NCI-H1417 treated with DMSO at 0.1 percent for 48 hours (cell line): ENCODE measurements at places on chromosomes 2 and 18.
A peak's percentile ranks its signal among the peaks of the same experiment; 100 is the strongest.

- DNase-seq, result no peak
These were observed 646 bp downstream of the ALS2 start for GRCh38 chr2:201779901-201780673.

GRCh38 chr2:215668378-215668775, 232.5 kb upstream of the FN1 start:
- DNase-seq, result no peak

GRCh38 chr2:220552790-220553535, 925.5 kb downstream of the SLC4A3 start:
- no peak for DNase-seq

- DNase-seq, result peak; percentile 30
These were observed 2.9 kb upstream of the MAL start for GRCh38 chr2:95022309-95023221.

GRCh38 chr2:21317131-21317530, 193.4 kb downstream of the TDRD15 start:
- no peak for DNase-seq

- DNase-seq, result no peak
These were observed 100.0 kb upstream of the HDAC4 start for GRCh38 chr2:239500574-239501550.

DNA sequence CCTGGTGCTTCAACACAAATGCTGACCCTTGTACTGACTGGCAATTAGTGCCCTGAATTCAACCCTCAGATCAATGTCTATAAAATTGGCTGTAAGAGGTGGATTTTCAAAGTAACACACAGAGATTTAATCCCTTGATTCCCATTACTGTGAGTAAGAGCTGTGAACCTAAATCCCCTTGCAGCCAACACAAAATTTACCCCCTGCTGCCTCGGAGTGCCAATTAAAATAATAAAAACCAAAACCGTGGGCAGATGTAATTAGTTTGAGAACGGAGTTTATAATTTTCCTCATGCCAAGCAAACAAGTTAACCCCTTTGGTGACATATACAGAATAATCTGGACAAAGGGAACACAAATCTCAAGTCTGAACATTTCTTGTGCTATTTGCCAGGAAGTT, 55.8 kb upstream of the REV1 start:
- DNase-seq, result peak; percentile 22

DNA sequence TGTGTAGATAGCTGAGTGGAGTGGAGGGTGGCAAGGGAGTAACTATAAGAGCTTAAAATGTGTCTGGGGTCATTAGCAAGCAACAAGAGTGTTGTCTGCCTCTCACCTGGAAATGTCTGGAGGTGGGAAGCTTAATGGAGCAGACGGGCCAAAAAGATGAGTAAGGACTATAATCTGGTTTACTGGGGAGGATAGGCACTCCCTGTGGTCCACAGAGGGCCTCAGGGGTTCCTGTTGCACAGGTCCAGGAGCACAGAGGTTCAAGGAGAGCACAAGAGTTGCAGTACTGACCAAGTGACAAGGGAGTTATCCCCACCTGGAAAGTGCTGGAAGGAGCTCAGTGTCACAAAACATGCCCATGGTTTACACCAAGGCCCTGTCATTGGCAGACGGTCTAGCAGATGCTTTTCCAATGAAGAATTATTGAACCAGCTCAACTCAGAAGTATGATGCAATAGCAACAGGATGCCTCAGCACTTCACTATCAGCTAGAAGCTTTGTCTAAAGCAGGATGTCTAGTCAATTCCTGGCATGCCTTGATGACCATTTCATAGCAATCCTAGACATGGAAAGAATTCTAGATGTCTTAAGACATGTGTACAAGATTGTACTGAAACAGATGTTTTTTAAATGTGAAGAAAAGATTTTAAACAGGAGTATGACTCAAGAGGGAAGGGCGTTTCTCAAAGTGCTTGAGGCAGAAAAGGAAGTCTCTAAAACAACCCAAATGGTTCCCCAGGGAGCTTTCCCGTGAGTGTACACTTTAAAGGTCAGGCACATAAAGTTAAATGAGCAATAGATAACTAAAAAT, 62.9 kb upstream of the SERPINE2 start:
- DNase-seq, result no peak

DNA sequence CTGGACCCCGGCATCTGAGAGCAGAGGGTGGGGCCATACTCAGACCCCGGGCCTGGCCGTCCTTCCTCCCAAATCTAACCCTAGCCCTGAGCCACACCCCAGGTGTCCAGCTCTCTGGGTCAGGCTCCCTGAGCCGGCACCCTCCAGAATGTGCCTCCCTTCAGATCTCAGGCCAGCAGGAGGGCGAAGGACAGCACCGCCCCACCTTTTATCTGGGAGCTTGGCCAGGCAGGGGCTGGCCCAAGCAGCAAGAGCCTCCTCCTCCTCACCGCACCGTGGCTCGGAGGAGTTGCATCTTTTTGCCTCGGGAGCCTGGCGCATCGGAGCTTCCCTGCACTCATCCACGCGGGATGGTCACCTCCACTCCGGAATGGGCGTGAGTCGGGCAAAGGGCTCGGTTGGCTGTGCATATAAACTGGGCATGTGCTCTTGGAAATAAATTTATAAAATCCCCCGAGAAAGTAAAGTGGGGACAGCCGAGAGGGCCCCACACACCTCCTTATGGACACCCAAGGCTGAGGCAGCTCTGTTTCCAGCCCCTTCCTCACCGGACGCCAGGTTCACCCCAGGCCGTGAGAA, 69.1 kb upstream of the CTDP1 start:
- DNase-seq, result no peak

DNA sequence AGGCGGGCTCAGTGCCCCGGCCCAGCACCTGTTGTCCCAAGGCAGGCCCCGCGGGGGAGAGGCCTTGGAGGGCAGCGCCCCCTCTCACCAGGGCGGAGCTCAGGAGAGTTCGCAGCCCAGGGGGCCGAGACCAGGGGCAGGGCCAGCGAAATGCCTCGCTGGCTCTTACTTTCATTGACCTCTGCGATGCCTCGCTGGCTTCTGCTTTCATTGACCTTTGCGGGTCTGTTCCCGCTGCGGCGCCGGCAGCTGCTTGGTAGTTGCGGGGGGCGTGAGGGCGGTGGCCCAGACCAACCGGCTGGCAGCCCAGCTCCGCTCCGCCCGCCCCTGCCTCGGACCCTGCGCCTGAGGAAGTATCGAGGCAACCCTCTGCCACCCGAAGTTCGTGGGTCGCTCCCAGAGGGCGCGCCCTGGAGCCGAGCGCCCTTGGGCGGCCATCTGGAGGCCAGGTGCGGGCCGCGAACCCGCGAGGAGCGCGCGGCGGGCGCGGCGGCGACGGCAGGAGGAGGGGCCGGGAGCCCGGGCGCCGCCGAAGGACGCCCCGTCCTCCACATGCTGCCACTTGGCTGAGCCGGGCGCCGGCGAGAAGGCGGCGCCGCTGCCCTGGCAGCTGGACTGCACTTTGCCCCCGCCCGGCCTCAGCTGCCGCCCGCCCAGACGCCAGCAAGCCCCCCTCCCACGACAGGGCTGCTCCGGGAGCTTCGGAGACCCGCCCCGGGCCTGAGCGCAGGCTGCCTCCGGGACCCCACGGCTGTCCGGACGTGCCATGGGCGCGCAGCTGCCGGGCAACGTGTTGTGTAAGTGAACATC, 118.0 kb upstream of the MSTN start:
- no peak for DNase-seq

DNA sequence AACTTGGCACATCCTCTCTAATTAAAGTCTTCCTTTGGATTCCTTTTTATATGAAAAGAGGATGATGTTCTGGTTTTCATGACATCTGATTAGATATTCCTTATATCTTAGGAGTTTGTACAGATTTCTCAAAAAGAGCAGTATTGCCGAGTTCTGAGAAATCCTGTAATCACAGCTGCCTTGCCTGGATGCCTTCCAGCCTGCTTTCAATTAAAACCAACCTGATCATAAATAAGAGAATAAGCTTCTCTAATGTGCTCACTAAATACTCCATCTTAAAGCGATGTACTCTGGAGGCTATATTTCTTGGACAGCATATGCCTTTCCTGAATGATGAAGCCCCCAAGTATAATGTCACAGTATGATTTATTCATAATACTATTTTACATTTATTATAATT, 1203.8 kb upstream of the PIK3C3 start:
- no peak for DNase-seq

DNA sequence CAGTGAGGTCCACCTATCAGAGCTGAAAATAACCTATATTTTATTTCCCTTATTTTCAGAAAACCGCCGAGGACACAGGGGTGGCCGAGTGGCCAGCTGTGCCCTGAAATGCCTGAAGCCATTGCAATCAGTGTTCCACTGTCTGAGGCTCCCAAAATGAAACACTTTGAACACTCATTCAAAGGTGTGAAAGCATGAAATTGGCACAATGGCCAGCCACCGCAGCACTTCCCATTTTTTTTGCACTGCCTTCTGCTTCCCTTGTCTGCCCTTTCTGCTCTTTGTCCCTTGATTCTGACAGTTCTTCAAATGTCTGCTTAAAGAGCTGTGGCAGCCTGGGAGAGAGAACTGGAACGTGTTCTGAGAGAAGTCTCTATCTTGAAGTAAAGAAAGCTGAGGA, 1127.5 kb upstream of the CELF4 start:
- no peak for DNase-seq

GRCh38 chr2:23589739-23590138, 204.8 kb downstream of the KLHL29 start:
- DNase-seq, result no peak

- no peak for DNase-seq
These were observed 323.5 kb upstream of the TANK start for GRCh38 chr2:160836755-160837154.

DNA sequence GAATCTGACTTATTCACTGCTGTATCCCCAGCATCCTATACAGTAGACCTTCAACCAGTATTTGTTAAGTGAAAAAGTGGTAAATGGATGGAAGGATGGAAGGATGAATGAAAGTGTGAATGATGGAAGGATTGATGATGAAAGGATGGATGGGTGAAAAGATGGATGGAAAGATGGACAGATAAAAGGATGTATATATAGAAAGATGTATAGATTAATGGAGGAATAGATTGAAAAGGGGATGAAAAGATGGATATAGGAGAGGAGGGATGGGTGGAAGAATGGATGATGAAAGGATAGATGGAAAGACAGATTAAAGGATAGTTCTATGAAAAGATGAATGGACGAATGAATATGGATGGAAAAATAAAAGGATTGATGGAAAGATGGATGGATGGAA, 50.0 kb downstream of the PSD4 start:
- no peak for DNase-seq
